ENCODE measurements at places on chromosomes 12 and 14. TPM values are rescaled to one million over a fixed set of nuclear protein-coding genes. Genes with fewer than 3 reads are reported as not detected.

TSPAN8 gene
- not detected for total RNA-seq

KRT8 gene
- total RNA-seq, result 7.0 TPM

NRIP2 gene
- 0.32 TPM for total RNA-seq

GRCh38 chr14:89973234-89973823, 17.6 kb downstream of the TDP1 start:
- no peaks in the 10 kb centered on the region for H3K27me3 ChIP-seq
- no peak overlapping the region for H3K4me3 ChIP-seq
- no peaks in the 10 kb centered on the region for H3K4me1 ChIP-seq
- DNase-seq, result peak; percentile 62
- no peak overlapping the region for H3K27ac ChIP-seq

DNA sequence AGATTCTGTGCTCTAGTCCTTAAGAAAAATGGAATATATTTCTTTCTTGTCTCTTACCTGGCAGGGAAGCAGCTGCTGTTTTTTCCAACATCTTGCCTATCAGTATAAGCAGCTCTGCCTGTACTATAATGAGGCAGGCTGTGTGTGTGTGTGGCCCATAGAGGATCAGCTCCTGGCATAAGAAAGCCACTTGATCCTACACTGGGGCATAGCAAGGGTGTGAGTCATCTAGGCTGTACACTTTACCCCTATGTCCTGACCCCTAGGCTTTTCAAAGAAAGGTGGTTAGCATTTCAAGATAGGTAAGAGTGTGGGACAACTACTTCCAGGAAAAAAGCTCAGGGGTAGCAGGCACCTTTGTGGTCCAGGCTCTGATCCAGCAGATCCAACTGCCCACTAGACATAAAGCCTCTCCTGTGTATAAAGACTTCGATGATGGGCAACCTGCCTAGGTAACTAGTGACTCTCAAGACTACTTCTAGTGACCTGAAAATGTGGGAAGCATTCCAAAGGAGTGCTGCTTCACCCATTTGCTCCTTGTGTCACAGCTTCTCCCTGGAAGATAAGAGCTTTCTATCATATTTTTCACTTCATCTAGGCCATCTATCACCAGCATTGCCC, 4.9 kb upstream of the SENP1 start:
- no peak overlapping the region for H3K27ac ChIP-seq
- no peak overlapping the region for H3K4me3 ChIP-seq
- peak; percentile 84 for DNase-seq

- H3K4me3 ChIP-seq, result no peak overlapping the region
- 0 out of 2 replicates have a peak, but pooled peaks cover 2% of the 10 kb centered on the region for H3K4me1 ChIP-seq
- H3K27ac ChIP-seq, result no peak overlapping the region
Measured at GRCh38 chr12:68185598-68185997, 26.1 kb upstream of the IFNG start.

GRCh38 chr12:51906430-51907082, 748 bp upstream of the ACVRL1 start:
- H3K27ac ChIP-seq, result no peak overlapping the region
- H3K4me3 ChIP-seq, result peak overlapping the region; percentile 50
- H3K36me3 ChIP-seq, result no peaks in the 10 kb centered on the region
